NCI-H2227 treated with DMSO at 0.1 percent for 48 hours (cell line): ENCODE measurements at places on chromosomes 5 and 9.

- DNase-seq, result no peak
Observed at GRCh38 chr9:129597355-129598088, 23.4 kb downstream of the C9orf50 start.

- peak; percentile 34 for DNase-seq
Observed at GRCh38 chr5:111741278-111741677, 15.7 kb downstream of the NREP start.

- no peak for DNase-seq
Observed at GRCh38 chr5:105167092-105167491, 1604.5 kb upstream of the NUDT12 start.

GRCh38 chr5:50947906-50948683 is 281.7 kb downstream of the PARP8 start:
- DNase-seq, result no peak

GRCh38 chr9:89020754-89021153 is 29.5 kb downstream of the S1PR3 start:
- no peak for DNase-seq

GRCh38 chr5:144191998-144192397 is 21.3 kb downstream of the KCTD16 start:
- no peak for DNase-seq
